B cell (primary cell): ENCODE measurements at places on chromosomes 7 and 10. TPM values are rescaled to one million over a fixed set of nuclear protein-coding genes. Genes with fewer than 3 reads are reported as not detected.

SPDYE2B gene
- not detected in 2 replicates for total RNA-seq

RBP3 gene
- total RNA-seq, result not detected in 2 replicates

MYH16 gene
- total RNA-seq, result not detected in 2 replicates

IKZF1 gene
- total RNA-seq, result 254 and 261 TPM in 2 replicates

OR2F1 gene
- total RNA-seq, result not detected in 2 replicates

HOXA6 gene
- 0.49 TPM in 1 of 2 replicates, not detected in the other for total RNA-seq
